ENCODE measurements at places on chromosomes 3 and 15. TPM values are rescaled to one million over a fixed set of nuclear protein-coding genes. Genes with fewer than 3 reads are reported as not detected.

- no peaks in the 10 kb centered on the region for H3K27me3 ChIP-seq
- H3K4me1 ChIP-seq, result no peaks in the 10 kb centered on the region
- no peaks in the 10 kb centered on the region for H3K36me3 ChIP-seq
- H3K4me3 ChIP-seq, result no peak overlapping the region
- DNase-seq, result no peak
Measured at GRCh38 chr3:179299316-179299715, 23.5 kb upstream of the ZNF639 start.

- H3K4me1 ChIP-seq, result no peaks in the 10 kb centered on the region
- no peak overlapping the region for H3K4me3 ChIP-seq
- H3K36me3 ChIP-seq, result no peaks in the 10 kb centered on the region
- no peak overlapping the region for H3K27ac ChIP-seq
- no peaks in the 10 kb centered on the region for H3K27me3 ChIP-seq
Measured at GRCh38 chr3:156581033-156581432, 26.1 kb upstream of the SSR3 start.

DNA sequence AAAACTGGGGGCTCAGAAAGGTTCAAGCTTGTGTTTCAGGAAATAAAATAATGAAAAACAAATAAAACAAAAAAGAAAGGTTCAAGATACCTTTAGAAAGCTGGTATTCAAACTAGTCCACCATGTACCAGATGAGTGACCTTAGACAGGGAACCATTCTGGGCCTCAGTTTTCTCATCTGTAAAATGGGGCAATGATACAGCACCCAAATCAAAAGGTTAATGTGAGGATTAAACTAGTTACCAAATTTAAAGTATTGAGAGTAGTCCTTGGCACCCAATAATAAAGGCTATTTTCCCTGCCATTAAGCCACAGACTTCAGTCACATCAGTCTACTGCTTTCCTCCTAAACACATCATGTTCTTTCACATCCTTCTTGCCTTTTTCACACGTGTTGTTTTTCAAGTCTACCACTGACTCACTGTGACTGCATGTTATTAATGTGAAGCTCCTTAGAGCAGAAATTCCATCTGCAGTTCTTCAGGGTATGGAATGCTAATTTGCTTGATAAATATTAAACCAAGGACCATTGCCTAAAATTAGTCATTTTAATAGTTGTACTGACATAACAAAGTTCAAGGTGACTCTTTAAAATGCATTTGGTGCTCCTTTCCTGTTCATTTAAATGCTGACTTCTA is 19.9 kb downstream of the TAMM41 start:
- H3K4me3 ChIP-seq, result no peak overlapping the region
- peaks cover 3% of the 10 kb centered on the region for H3K36me3 ChIP-seq
- DNase-seq, result no peak
- H3K4me1 ChIP-seq, result no peaks in the 10 kb centered on the region
- no peaks in the 10 kb centered on the region for H3K27me3 ChIP-seq
- no peak overlapping the region for H3K27ac ChIP-seq

- H3K4me3 ChIP-seq, result no peak overlapping the region
- H3K27me3 ChIP-seq, result no peaks in the 10 kb centered on the region
- H3K4me1 ChIP-seq, result no peaks in the 10 kb centered on the region
- H3K36me3 ChIP-seq, result peaks cover 47% of the 10 kb centered on the region
Measured at GRCh38 chr15:39961051-39961450, 27.1 kb downstream of the EIF2AK4 start.

- no peak overlapping the region for H3K27ac ChIP-seq
- peaks cover 4% of the 10 kb centered on the region for H3K27me3 ChIP-seq
- H3K4me1 ChIP-seq, result no peaks in the 10 kb centered on the region
- no peaks in the 10 kb centered on the region for H3K36me3 ChIP-seq
- no peak for DNase-seq
- H3K4me3 ChIP-seq, result no peak overlapping the region
Measured at GRCh38 chr15:34799149-34800101, 4.1 kb upstream of the ACTC1 start.

- H3K36me3 ChIP-seq, result no peaks in the 10 kb centered on the region
- H3K27ac ChIP-seq, result no peak overlapping the region
- no peaks in the 10 kb centered on the region for H3K27me3 ChIP-seq
- no peak for DNase-seq
- H3K4me1 ChIP-seq, result no peaks in the 10 kb centered on the region
- no peak overlapping the region for H3K4me3 ChIP-seq
Measured at GRCh38 chr15:82548700-82549099, 8.4 kb upstream of the RPS17 start.

The PLA2G4F gene
- total RNA-seq, result 42.2 TPM

- no peak overlapping the region for H3K27ac ChIP-seq
- DNase-seq, result no peak
- H3K36me3 ChIP-seq, result no peaks in the 10 kb centered on the region
- H3K4me3 ChIP-seq, result no peak overlapping the region
- H3K4me1 ChIP-seq, result no peaks in the 10 kb centered on the region
- H3K27me3 ChIP-seq, result no peaks in the 10 kb centered on the region
Measured at GRCh38 chr3:96012939-96013338, 801.5 kb upstream of the EPHA6 start.

- no peak overlapping the region for H3K4me3 ChIP-seq
- H3K27ac ChIP-seq, result no peak overlapping the region
- DNase-seq, result no peak
- no peaks in the 10 kb centered on the region for H3K27me3 ChIP-seq
Measured at GRCh38 chr3:117404141-117404540, 694.6 kb downstream of the TUSC7 start.

GRCh38 chr3:157130467-157131251 is 29.3 kb downstream of the CCNL1 start:
- DNase-seq, result peak; percentile 74
- H3K4me3 ChIP-seq, result no peak overlapping the region
- H3K27me3 ChIP-seq, result no peaks in the 10 kb centered on the region
- H3K4me1 ChIP-seq, result peaks cover 13% of the 10 kb centered on the region
- no peaks in the 10 kb centered on the region for H3K36me3 ChIP-seq

The NANOGP8 gene
- total RNA-seq, result not detected

The CMTM8 gene
- 16.5 TPM for total RNA-seq

DNA sequence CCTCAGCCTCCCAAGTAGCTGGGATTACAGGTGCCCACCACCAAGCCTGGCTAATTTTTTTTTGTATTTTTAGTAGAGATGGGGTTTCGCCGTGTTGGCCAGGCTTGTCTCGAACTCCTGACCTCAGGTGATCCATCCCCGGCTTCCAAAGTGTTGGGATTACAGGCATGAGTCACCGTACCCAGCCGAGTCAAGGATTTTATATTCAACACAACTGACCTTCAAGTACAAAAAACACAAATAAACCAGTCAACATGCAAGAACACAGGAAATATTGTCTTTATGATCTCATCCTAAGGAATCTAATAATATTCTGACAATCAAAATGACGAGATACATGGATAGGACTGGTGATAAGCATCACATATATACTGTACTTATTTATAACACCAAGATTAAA is 37.9 kb downstream of the TJP1 start:
- no peaks in the 10 kb centered on the region for H3K36me3 ChIP-seq
- no peaks in the 10 kb centered on the region for H3K27me3 ChIP-seq
- H3K4me1 ChIP-seq, result no peaks in the 10 kb centered on the region

- no peak overlapping the region for H3K27ac ChIP-seq
- no peaks in the 10 kb centered on the region for H3K4me1 ChIP-seq
- H3K36me3 ChIP-seq, result no peaks in the 10 kb centered on the region
- DNase-seq, result no peak
Measured at GRCh38 chr3:138578961-138579574, 15.0 kb downstream of the CEP70 start.

DNA sequence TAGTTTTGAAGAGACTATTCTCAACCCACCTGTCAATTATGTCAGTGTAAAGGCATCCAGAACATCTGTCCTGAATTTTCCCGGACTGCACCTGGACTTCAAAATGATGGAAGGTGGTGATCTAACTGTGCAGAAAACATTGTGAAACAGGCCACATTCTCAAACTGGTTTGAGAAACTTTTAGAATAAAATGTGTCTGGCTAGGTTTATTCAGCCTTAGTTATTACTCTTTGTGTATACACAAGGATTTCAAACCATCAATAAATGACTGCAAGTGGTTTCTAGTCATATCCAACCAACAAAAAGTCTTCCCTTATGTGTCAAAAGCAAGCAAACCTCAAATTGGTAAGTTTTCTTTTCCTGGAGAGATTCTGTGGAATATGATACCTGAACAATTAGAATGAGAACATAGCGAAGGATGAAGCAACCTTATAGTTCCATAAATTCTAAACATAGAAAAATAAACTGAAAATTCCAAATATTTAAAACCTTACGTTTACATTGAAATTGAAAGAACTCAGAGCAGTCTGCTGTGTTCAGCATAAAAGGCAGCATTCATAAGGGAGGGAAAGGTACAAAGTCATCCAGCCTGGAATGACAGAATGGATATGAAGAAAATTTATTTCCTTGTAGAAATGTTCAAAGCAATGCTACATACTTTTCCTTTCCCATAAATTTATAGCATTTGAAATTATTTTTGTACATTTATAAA is 306.6 kb upstream of the TGFBR2 start:
- no peak overlapping the region for H3K4me3 ChIP-seq
- no peak for DNase-seq
- no peaks in the 10 kb centered on the region for H3K4me1 ChIP-seq

- no peaks in the 10 kb centered on the region for H3K4me1 ChIP-seq
- H3K4me3 ChIP-seq, result no peak overlapping the region
- no peak for DNase-seq
- no peaks in the 10 kb centered on the region for H3K27me3 ChIP-seq
Measured at GRCh38 chr3:114217266-114217665, 20.1 kb downstream of the ZNF80 start.

DNA sequence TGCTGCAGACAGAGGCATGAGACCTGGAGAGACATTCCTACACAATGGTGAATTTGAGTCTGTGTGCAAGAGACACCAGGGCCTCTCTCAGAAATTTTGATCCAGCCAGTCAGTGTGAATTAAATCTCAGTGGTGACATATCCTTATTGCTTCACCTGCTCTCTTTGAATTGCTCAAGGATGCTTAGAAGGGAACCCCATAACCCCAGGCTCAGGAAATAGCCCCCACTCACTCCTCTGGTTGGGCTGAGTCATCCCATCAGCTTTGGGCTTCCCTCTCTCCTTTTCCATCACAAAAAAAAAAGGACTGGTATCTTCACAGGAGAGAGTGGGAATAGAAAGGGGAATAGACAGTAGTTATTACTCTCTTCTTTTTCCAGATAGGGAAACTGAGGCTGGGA is 33.0 kb upstream of the LARS2 start:
- H3K4me3 ChIP-seq, result no peak overlapping the region
- no peaks in the 10 kb centered on the region for H3K36me3 ChIP-seq
- no peak overlapping the region for H3K27ac ChIP-seq
- DNase-seq, result no peak

DNA sequence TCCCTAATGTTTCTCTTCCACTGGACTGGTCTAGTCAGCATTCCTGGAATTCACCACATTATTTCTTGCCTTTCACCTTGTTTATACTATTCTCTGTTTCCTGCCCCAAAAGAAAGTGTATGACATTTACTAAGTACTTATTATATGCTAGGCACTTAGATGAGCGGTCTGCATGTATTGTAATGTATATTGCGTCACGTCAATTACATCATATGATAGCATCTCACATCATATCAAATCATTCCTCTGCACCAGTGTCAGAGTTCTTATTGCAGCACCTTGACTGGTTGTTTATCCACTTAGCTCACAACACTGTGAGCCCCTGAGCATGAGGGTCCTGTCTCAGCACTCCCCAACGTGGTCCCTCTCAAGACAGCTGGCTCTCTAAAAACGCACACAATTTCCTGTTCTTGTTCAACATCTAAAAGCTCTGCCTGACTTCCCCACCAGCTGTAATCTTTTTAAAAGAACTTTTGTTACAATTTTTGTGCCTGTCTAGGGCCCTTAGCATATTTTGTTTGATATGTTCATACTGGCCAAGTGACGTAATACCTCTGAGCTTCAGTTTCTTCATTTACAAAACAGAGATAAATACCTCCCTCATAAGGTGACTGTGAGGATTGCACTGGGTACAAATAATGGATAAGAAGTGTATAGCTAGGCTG is 58.8 kb downstream of the ARHGAP31 start:
- H3K4me3 ChIP-seq, result no peak overlapping the region
- H3K27me3 ChIP-seq, result no peaks in the 10 kb centered on the region
- H3K27ac ChIP-seq, result peak overlapping the region; percentile 6
- no peaks in the 10 kb centered on the region for H3K4me1 ChIP-seq
- H3K36me3 ChIP-seq, result no peaks in the 10 kb centered on the region

- no peaks in the 10 kb centered on the region for H3K36me3 ChIP-seq
- no peak overlapping the region for H3K27ac ChIP-seq
- H3K4me3 ChIP-seq, result no peak overlapping the region
- no peaks in the 10 kb centered on the region for H3K4me1 ChIP-seq
- DNase-seq, result no peak
- no peaks in the 10 kb centered on the region for H3K27me3 ChIP-seq
Measured at GRCh38 chr3:88785841-88786240, 321.6 kb upstream of the EPHA3 start.

The GOLGA6L22 gene
- total RNA-seq, result not detected

DNA sequence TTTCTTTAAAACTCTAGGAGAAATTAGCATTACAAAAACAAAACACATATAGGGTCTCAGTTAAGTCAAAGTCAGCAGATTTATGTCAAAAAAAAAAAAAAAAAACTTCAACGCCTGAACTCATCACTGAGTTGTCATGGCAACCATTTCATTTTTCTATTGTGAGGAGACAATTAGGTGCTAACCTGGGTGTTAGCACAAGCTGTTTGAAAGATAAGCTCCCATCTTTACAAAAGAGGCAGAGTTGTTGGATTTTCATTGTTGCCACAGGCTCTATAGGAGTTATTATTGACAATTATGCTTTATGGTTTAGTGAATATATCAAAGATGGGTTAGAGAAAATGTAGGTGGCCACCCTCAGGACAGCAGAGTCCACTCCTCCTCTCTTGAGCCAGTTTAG is 806.9 kb downstream of the GRM7 start:
- no peak overlapping the region for H3K27ac ChIP-seq
- no peaks in the 10 kb centered on the region for H3K36me3 ChIP-seq
- H3K4me1 ChIP-seq, result no peaks in the 10 kb centered on the region
- H3K4me3 ChIP-seq, result no peak overlapping the region
- H3K27me3 ChIP-seq, result no peaks in the 10 kb centered on the region
- DNase-seq, result no peak

GRCh38 chr3:194489736-194490612 is 3.2 kb upstream of the ATP13A3 start:
- H3K4me3 ChIP-seq, result no peak overlapping the region
- H3K27ac ChIP-seq, result peak overlapping the region; percentile 62
- DNase-seq, result no peak
- no peaks in the 10 kb centered on the region for H3K4me1 ChIP-seq

GRCh38 chr3:30577788-30578187 is 28.6 kb upstream of the TGFBR2 start:
- DNase-seq, result no peak
- H3K27me3 ChIP-seq, result no peaks in the 10 kb centered on the region
- no peaks in the 10 kb centered on the region for H3K4me1 ChIP-seq
- H3K4me3 ChIP-seq, result no peak overlapping the region
